ENCODE measurements at places on chromosomes 7 and 10.

DNA sequence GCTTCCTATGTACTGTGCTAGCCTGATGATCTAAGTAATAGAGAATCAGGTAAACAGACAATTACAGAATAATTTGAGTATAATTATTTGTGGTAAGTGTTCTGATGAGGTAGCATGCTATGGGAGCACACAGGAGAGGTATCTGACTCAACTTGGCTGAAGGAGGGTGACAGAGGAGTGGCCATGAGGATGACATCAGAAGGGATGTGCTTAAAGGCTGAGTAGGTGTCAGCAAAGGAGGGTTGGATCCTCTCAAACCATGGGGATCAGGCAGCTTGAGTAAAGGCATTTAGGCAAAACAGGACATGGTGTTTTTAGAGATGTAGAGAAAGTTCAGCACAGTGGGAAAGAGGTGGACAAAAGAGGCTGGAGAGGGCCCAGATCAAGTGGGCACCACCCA lies 29.0 kb downstream of the KLHDC10 start:
- DNase-seq, result no peak

DNA sequence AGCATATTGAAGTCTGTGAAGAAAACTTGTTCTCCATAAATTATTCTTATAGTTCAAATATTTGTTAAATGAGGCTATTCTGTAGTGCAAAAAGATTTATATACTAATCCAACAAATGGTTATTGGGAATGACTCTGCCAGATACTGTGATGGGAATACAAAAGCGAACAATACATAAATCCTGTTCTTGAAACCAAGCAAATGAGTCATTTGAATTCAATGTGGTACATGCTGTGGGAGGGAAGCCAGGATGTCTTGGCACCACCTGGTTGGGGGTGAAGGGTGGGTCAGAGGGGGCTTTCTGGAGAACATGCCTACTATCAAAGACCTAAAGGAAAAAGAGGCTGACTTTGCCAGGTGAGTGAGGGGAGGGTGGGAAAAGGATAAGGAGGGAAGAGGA lies 594.2 kb downstream of the CALN1 start:
- DNase-seq, result no peak

DNA sequence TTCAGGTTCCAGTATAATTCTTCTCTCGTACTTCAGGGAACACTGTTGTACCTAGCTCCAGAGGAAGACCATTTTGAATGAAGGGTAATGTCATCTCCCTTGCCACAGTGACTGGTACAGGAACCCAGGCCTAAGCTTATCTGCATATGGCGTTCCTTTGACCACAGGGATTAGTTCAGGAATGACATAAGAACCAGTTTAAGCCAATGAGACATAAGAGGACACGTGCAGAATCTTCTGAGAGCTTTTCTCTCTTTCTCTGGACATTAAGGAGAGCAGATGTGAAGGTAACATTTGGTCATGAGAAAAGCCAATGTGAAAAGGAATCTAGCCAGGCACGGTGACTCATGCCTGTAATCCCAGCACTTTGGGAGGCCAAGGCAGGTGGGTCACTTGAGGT lies 21.8 kb upstream of the HIBADH start:
- DNase-seq, result no peak

- DNase-seq, result no peak
Measured at GRCh38 chr10:54469587-54470323, 331.3 kb downstream of the PCDH15 start.

DNA sequence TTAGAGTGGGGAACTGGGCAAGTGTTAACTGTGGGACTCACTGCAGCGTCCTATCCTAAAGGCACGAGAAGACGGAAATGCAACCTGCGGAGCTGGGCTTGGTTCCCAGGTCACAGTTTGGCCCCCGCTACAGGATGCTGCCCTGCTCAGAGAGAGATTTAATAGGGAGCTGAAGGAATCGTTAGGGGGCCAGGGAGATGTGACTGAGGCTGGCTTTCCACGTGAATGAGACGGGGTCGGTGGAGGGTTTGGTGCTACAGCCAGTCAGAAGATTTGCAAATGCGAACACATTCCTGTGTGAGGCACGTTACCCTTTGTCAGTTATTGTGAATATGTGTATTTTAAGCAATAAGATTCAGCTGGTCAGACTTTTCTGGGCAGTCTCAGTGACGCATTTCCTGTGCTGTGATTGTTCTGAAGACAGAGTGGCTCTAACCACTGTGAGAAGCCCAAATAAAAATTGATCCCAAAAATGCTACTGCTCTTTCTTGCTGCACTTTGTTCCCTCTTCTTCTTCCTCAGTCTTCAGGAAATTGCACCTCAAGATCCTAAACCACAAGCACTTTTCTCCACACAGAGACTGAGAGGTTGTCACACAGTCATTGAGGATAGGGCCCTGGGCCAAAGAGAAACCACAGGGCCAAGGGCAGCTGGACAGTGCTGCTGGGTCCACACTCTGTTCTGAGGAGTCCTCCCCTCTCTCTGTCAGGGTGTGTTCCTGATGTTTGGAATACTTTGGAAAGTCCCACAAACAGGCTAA lies 21.2 kb downstream of the CYP17A1 start:
- DNase-seq, result no peak

- no peak for DNase-seq
Measured at GRCh38 chr10:17685233-17685840, 41.4 kb downstream of the STAM start.

- DNase-seq, result no peak
Measured at GRCh38 chr10:74705358-74705980, 120.9 kb upstream of the KAT6B start.

- DNase-seq, result no peak
Measured at GRCh38 chr7:2785071-2785500, 59.0 kb downstream of the GNA12 start.

- DNase-seq, result no peak
Measured at GRCh38 chr7:43785420-43785819, 26.9 kb downstream of the BLVRA start.

DNA sequence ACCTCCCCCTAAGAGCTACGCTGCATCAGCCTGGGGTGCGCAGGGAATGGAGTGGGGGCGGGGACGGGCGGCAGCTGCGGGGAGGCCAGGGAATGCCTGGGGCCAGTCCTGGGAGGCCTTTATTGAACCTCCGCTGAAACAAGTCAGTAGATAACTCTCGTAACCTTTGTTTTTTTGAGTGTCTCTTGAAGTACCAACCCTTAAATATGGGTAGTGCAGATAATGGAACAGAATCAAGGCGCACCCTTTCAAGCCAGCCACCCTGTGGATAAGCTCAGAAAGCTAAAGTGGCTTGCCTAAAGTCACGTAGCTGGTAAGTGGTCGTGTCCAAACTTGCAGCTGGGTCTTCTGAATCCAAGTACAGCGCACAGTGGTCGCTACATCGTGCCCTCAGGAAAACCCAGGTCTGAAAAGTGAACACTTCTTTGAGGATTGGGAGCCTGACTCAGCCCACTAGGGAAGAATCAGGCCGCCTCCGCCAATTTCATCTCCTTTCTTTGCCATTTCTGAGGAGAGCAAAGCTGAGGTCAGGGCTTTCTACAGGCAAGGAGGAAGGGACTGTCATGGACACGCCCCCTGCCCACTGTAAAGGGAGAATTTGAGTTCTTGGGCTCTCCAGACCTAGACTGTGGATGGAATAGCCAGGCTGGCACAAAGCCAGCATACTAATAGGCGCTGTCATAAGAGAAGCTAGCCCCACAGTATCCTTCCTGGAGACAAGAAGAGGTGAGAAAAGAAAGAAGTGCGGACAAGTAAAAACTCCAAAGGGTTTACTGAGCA lies 3.2 kb upstream of the EGR2 start:
- DNase-seq, result no peak

GRCh38 chr10:132606536-132607316 lies 69.1 kb downstream of the INPP5A start:
- no peak for DNase-seq

- no peak for DNase-seq
Measured at GRCh38 chr7:114175125-114175524, 239.5 kb upstream of the FOXP2 start.

DNA sequence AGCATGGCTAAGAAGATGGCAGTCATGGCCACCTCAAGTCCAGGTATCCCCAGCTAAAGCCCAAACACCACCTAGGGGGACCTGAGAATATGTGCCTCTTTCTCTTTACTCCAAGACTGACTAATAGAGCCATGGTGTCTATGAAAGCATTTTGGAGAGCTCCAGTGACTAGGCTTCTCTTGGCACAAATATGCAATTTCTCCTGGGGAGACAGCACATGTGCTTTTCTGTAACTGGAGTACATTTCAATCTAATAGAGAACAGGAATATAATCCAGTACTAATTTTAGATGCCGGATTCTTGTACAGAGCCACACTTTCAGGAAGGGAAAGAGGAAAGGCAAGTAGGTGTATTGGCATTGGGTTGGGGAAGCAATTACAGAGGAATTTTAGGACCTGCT lies 260.1 kb downstream of the BMPER start:
- DNase-seq, result no peak

- no peak for DNase-seq
Measured at GRCh38 chr7:80977751-80978150, 58.9 kb upstream of the SEMA3C start.

- DNase-seq, result no peak
Measured at GRCh38 chr7:99596408-99596955, 1.6 kb upstream of the TMEM225B start.

GRCh38 chr7:150620617-150621371 lies 11.4 kb downstream of the GIMAP6 start:
- no peak for DNase-seq

DNA sequence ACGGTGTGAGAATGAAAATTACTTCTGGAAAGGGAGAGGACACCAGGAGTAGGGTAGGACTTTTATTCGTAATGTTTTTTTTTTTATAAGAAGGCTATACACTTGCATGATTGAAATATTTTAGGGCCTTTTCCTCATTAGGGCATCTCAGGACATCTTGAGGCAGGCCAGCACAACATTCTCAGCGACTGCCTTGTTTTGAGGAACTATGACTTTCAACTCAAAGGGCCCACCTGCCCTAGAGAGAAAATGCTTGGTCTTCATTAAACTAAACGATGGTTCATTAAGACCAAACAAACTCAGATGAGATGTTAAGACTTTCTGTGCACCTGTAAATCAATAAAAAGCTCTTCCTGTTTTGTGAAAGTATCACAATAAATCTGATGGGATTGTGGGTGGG lies 11.3 kb downstream of the NOD1 start:
- DNase-seq, result no peak

DNA sequence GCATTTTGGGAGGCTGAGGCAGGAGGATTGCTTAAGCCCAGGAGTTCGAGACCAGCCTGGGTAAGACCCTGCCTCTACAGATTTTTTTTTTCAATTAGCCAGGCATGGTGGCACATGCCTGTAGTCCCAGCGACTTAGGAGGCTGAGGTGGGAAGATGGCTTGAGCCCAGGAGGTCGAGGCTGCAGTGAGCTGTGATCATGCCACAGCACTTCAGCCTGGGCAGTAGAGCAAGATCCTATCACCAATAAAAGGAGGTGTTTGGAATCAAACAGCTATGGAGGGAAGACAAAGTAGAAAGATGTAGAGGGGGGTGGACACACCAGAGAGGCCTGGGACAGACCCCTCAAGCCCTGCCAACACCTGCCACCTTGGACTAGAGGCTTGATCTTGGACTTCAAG lies 9.1 kb upstream of the TNRC18 start:
- no peak for DNase-seq

- no peak for DNase-seq
Measured at GRCh38 chr10:129513312-129513711, 46.3 kb downstream of the MGMT start.

DNA sequence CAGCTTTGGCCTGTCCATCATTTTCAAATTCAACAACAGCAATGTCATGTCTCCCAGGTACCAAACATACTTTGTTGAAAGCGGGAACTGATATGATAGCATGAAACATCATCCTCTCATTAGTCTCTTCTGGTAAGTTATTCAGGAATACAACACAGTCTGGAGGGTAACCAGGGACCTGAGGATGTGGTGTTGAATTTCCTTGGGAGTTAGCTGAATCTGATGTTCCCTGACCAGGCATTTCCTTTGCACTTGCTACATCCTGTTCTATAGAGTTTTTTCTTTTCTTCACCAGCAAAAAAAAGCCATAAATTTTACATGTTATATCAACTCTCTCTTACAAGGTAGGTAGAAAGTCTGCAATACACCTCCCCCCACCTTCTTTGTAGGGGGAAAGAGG lies 97.8 kb upstream of the AFAP1L2 start:
- DNase-seq, result no peak

DNA sequence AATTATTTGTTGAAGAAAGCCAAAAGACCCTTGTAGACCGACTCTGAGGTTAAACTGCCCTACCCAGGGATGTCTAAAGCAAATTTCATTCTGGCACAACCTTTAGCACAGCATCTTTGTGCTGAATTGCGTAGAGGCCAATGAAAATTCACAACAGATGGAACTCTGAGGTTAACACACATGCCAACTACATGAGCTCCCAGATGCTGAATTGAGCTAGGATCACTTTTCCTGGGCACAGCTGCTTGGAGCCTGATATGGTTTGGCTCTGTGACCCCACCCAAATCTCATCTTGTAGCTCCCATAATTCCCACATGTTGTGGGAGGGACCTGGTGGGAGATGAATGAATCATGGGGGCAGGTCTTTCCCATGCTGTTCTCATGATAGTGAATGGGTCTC lies 158.0 kb upstream of the PTN start:
- no peak for DNase-seq

All from stimulated activated CD4-positive, alpha-beta T cell treated with anti-CD3 and anti-CD28 coated beads, TNF-alpha, amount 100 ng/mL, for 24 hours (primary cell).